ENCODE measurements at places on chromosomes 4 and X. TPM values are rescaled to one million over a fixed set of nuclear protein-coding genes. Genes with fewer than 3 reads are reported as not detected.

The ENPP6 gene
- total RNA-seq: not detected

The SCML1 gene
- total RNA-seq: 6.4 TPM

The FRMD7 gene
- not detected for total RNA-seq

The HSPA4L gene
- 9.4 TPM for total RNA-seq

The PPEF1 gene
- 0.89 TPM for total RNA-seq

The MBNL3 gene
- 0.07 TPM for total RNA-seq

The SERPINA7 gene
- total RNA-seq: not detected

The CXCL10 gene
- total RNA-seq: 0.20 TPM

The PDE6B gene
- total RNA-seq: not detected

The SOX3 gene
- not detected for total RNA-seq

The BEX4 gene
- 2.5 TPM for total RNA-seq

The GIMD1 gene
- total RNA-seq: not detected

The MFAP3L gene
- total RNA-seq: 3.6 TPM

The LRIT3 gene
- 0.09 TPM for total RNA-seq

The FGF5 gene
- total RNA-seq: 0.32 TPM

The WAS gene
- 0.28 TPM for total RNA-seq

The VCX3B gene
- not detected for total RNA-seq

The SLC26A1 gene
- 0.14 TPM for total RNA-seq

The CSAG3 gene
- total RNA-seq: not detected

The CCDC158 gene
- 0.03 TPM for total RNA-seq

The JAKMIP1 gene
- 0.05 TPM for total RNA-seq

The XG gene
- not detected for total RNA-seq

The STATH gene
- total RNA-seq: not detected

The BEND4 gene
- total RNA-seq: not detected

The ZNF41 gene
- total RNA-seq: 4.1 TPM

The DRD5 gene
- total RNA-seq: 0.03 TPM

The GAGE1 gene
- not detected for total RNA-seq

The SLC25A6 gene
- 467 TPM for total RNA-seq

The SMIM10L2A gene
- total RNA-seq: 0.15 TPM

The PSAPL1 gene
- 0.33 TPM for total RNA-seq

The TBX22 gene
- not detected for total RNA-seq
